NCI-H2081 (cell line): ENCODE measurements at places on chromosomes 2 and 18.

DNA sequence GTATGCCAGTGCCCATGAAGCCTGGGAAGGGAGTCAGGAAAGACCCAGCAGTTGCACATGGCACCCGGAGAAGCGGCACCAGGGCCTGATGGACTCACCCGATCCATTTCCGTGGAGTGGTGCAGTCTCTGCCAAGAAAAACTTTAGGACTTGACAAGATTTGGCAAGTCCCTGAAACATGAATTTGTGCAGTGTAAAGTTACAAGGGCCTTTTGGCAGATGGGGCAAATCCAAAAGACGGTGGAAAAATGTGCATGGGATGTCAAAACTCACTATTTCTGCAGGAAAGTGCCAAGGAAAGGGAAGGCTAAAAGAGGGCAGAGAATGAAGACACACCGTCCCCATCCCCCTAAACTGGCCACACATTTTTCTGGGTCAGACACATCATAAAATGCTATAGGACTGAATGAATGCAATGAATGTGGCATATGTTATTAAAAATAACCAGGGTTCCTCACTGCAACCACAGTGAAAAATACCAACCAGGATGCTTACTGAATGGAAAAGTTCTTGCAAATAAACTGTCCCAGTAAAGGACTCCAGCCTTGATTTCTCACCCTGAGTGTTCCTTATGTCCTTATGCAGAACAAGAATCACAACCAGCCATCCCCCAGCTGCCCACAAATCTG lies 173.5 kb upstream of the SIX2 start:
- no peak for DNase-seq

DNA sequence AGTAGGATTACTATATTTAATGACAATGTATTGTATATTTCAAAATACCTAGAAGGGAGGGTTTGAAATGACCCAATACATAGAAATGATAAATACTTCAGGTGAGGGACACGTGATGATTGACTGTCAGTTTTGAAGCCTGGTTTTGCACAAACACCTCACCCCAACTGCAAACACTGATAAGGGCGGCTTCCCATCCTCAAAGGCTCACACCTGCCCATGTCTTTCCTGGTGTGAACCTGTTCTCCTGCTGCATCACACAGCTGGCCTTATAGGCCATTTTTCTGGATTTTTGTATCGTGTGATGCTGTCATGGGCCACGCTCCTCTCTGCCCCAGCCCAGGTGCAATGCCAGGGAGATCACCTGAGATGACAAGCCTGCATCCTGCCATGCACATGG lies 166.5 kb upstream of the NCK2 start:
- no peak for DNase-seq

DNA sequence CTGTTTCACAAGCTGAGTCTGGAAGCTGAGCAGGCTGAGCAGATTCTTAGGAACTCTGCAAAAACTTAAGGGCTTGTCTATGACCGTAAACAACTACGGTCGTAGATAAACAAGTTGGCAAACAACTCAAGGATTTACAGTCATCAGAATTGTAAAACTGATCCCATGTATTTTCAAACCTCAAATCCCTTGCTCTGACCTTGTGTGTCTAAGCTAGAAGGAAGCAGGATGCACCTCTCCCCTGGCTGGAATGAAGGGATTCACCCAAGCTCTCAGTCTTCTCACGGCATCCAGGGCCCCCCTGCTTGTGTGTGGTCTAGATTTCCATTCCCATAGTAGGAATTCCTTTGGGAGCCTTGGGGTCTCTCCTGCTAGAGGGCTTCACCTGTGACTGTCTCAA lies 12.4 kb upstream of the IL1RN start:
- no peak for DNase-seq

GRCh38 chr2:145985517-145985916 lies 1465.6 kb upstream of the ZEB2 start:
- DNase-seq: no peak

GRCh38 chr2:191177751-191178736 lies 27.2 kb upstream of the STAT4 start:
- DNase-seq: no peak

- no peak for DNase-seq
Observed at GRCh38 chr2:152883951-152884487, 165.6 kb downstream of the ARL6IP6 start.

- DNase-seq: no peak
Observed at GRCh38 chr2:127626917-127627739, 18.8 kb upstream of the GPR17 start.

- no peak for DNase-seq
Observed at GRCh38 chr2:152766928-152767327, 48.5 kb downstream of the ARL6IP6 start.

GRCh38 chr2:149768320-149768799 lies 180.8 kb upstream of the MMADHC start:
- DNase-seq: peak; percentile 40
